Mammary epithelial cell (primary cell): ENCODE measurements at places on chromosomes 12 and 14. TPM values are rescaled to one million over a fixed set of nuclear protein-coding genes. Genes with fewer than 3 reads are reported as not detected.

DNA sequence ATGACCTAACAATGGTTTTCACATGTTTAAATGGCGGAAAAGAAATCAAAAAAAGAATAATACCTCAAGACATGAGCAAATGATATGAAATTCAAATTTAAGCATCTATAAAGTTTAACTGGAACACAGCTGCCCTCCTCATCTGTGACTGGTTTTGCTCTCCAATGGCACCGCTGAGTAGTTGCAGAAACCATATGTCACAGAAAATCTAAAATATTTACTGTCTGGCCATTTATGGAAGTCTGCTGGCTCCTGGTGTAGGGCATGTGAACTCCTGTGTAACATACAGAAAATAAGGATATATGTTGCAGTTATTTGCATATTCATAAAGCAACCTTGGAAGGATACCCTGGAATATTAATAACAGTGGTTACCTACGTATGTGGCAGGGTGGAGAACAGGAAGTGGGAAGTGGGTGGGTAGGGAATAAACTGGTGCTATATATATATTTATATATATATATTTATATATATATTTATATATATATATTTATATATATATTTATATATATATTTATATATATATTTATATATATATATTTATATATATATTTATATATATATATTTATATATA is 48.4 kb downstream of the LTBP2 start:
- DNase-seq = no peak

DNA sequence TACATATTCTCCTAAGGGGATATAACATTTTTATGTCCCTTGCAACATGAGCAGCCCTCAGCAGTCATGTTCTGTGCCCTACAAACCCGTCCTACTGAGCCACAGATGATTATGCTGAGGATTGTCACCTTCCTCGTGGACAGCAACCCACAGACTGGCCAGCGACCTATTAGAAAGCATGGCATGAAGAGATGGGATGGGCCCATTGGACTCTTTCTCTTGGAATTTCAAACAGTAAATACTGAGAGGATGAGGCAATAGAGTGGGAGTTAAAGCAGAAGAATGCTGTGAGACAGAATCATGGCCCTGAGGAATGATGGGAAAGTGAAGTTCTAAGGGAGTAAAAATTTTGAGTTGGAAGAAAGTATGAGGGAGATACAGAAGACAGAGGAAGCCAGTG is 149.9 kb upstream of the BTG1 start:
- no peak for DNase-seq

- DNase-seq = no peak
Observed at GRCh38 chr12:526089-526488, 66.3 kb downstream of the B4GALNT3 start.

GRCh38 chr12:79482921-79483320 is 207.8 kb downstream of the PAWR start:
- no peak for DNase-seq

GRCh38 chr12:62813031-62813829 is 121.7 kb downstream of the PPM1H start:
- peak; percentile 40 for DNase-seq

- DNase-seq = no peak
Observed at GRCh38 chr14:59069163-59069854, 119.2 kb upstream of the DAAM1 start.

- no peak for DNase-seq
Observed at GRCh38 chr12:78406213-78406612, 458.4 kb upstream of the SYT1 start.

DNA sequence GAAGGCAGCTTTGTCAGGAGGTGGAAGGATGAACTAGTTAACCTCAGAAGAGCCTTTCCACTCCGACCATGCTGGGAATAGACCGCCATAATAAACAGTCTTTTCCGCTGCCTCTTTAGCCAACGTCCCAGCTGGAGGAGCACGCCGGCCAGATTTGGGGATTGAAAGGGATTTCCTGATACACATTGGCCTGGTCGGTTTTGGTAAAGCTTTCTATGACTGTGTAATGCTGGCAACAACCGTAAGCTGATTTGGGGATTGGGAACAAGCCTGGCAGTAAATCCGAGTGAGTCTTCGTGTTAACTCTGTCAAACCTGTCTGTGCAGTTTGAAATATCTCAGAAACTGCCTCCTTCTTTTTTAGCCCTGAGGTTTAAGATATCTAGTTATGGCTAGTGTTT is 87.0 kb downstream of the DAD1 start:
- DNase-seq = no peak

PLCZ1 gene
- total RNA-seq = 0.67 TPM

TAS2R7 gene
- not detected in 2 replicates for total RNA-seq

SERPINA3 gene
- 998 TPM for total RNA-seq

FAM90A1 gene
- total RNA-seq = not detected in 2 replicates

KSR2 gene
- under 0.01 TPM for total RNA-seq
